ENCODE measurements at places on chromosomes 16 and 17. TPM values are rescaled to one million over a fixed set of nuclear protein-coding genes. Genes with fewer than 3 reads are reported as not detected.

TBX2 gene
- total RNA-seq, result 0.10 TPM

SLC5A10 gene
- total RNA-seq, result 0.10 TPM

KRT28 gene
- total RNA-seq, result not detected

LGALS9B gene
- 0.52 TPM for total RNA-seq

BAIAP3 gene
- 2.3 TPM for total RNA-seq

KRTAP1-5 gene
- total RNA-seq, result not detected

ZP2 gene
- total RNA-seq, result not detected
